B cell (primary cell): ENCODE measurements at places on chromosomes 1 and 21.

- H3K4me3 ChIP-seq, result no peak overlapping the region
- H3K27me3 ChIP-seq, result no peaks in the 10 kb centered on the region
- H3K27ac ChIP-seq, result no peak overlapping the region
Measured at GRCh38 chr1:7474786-7475502, 296.2 kb upstream of the VAMP3 start.

DNA sequence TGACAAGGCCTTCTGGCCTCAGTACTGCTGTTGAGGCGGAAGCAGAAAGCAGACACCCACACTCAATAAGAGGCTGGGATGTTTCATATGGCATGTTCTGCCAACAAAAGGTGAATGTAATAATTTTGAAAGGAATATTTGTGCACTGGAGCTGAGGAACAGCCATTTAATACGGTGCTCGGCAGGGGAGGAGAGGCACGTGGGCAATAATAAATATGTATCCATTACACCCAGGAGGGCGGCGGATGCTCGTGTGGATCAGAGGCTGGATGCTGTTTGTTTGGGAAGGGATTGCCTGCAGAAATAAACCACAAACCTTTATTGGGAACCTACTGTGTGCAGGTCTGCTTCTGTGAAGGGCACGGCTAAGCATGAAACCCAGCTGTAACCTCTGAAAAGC, 92.0 kb downstream of the VWA5B1 start:
- DNase-seq, result no peak
- no peaks in the 10 kb centered on the region for H3K36me3 ChIP-seq
- no peak overlapping the region for H3K27ac ChIP-seq
- H3K4me3 ChIP-seq, result no peak overlapping the region

GRCh38 chr1:203320591-203321272, 15.4 kb downstream of the BTG2 start:
- no peaks in the 10 kb centered on the region for H3K36me3 ChIP-seq
- H3K27me3 ChIP-seq, result no peaks in the 10 kb centered on the region
- H3K27ac ChIP-seq, result peak overlapping the region; percentile 96
- no peak overlapping the region for H3K4me3 ChIP-seq

DNA sequence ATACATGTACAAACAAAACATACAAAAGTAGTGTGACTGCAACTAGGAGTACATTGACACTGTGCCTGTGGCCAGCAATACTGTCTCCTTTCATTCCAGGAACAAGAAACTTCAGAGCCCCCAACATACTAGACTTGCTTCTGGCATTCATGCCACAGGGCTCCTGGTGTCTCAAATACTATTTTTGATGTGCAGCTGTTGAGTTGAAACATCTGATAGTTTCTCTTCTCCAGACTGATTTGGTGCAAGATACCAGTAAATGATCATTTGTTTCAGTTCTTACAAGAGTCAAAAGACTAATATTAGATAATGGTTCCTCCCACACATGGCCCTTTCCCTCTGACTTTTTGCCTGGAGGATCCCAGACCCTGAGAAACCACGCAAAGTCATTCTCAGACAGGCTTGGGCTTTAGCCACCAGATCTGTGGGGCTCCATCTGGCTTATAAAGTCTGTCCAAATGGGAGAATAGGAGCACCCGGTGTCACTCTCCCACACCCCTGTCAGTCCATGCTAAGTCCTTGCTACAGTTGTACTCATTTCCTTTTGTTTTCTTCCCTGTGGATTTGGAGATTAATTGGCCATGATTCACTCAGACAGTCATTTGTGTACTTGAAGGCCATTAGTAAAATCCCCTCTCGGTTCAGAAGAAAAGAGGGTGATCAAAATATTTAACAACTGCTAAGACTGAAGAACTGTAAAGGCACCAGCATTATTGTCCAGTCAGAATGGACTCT, 163.5 kb upstream of the RUNX1 start:
- H3K27me3 ChIP-seq, result peaks cover 3% of the 10 kb centered on the region
- no peaks in the 10 kb centered on the region for H3K36me3 ChIP-seq
- DNase-seq, result no peak
- no peak overlapping the region for H3K27ac ChIP-seq
- no peak overlapping the region for H3K4me3 ChIP-seq

- H3K4me3 ChIP-seq, result no peak overlapping the region
- no peaks in the 10 kb centered on the region for H3K4me1 ChIP-seq
- no peak overlapping the region for H3K27ac ChIP-seq
Measured at GRCh38 chr1:156874572-156875340, 14.1 kb downstream of the NTRK1 start.
